Neural crest cell (in vitro differentiated cells): ENCODE measurements at places on chromosomes 13 and 19. TPM values are rescaled to one million over a fixed set of nuclear protein-coding genes. Genes with fewer than 3 reads are reported as not detected.

DNA sequence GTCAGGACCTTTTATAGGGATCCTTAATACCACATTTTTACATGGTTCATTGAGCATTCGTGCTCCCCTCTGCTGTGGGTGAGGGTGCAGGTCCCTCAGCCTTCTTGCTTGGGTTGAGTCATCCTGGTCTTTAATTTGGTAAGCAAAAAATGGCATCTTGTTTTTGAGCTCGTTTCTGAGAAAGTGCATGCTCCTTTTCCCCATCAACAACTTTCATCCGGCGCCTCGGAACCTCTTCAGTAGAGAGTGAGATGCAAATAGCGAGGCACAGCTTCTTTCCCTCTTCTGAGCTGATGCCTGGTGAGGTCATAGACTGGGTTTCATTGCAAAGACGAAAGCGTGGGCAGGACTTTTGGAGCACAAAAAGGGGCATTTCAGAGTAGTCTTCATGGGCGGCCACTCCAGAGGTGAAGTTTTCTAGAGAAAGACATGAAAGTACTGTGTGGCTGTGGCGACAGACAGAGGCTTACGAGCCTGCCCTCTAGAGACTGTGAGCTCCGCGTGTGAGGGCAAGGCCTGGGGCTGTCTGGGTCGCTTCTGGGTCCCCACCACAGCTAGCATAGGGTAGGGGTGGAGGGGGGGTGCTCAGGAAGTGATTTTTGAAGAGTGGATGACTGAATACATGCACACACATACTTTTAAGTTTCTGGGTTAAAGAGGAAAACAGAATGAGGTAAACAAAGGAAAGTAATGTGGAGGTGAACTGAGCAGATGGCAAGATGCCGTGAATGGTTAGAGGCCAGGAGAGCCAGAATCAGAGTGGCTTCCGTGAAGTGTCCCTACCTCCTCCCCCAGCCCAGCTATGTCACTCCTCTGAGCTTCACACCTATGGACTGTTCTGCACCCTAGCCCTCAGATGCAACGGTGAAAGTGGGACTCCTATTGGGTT, 44.3 kb downstream of the BBC3 start:
- H3K27me3 ChIP-seq = no peaks in the 10 kb centered on the region
- peaks cover 9% of the 10 kb centered on the region for H3K36me3 ChIP-seq
- peaks cover 50% of the 10 kb centered on the region for H3K4me1 ChIP-seq
- no peak for DNase-seq
- H3K4me3 ChIP-seq = no peak overlapping the region

DNA sequence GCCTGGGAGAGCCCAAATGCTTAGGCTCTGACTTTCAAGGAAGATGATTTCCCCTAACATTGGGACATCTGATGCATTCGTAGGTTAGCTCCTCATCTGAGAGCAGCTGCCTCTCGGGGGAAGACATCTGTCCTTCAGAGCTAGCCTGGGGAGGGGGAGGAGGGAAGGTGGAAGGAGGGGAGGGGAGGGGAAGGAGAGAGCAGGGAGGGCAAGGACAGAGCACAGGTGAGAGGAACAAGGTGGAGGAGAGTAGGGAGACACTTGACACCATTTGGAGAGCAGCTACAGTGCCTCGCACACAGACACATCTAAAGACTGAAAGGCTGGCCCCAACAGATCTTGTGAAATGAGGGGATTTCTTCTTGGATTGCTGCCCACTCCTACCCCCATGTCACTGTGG, 103.8 kb downstream of the ZDHHC20 start:
- no peaks in the 10 kb centered on the region for H3K27me3 ChIP-seq
- peaks cover 5% of the 10 kb centered on the region for H3K36me3 ChIP-seq
- DNase-seq = no peak
- no peak overlapping the region for H3K27ac ChIP-seq
- H3K4me1 ChIP-seq = no peaks in the 10 kb centered on the region

DNA sequence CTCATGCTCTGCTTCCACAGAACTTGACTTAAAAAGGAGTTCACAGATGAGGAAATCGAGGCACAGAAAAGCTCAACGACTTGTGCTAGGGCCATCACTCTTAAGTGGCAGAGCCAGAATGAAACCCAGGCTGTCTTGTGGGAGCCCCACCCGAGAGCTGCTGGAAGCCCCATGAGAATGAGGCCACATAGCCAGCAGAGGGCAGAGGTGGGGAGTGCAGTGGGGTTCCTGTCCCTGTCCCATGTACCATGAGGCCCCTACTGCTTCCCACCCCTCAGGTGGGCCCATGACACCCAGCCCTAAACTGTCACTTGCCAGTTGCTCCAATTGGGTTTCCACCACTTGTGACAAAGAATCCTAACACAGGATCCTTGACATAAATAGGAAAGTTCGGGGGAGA, 175.9 kb downstream of the IRS2 start:
- H3K4me1 ChIP-seq = no peaks in the 10 kb centered on the region
- H3K36me3 ChIP-seq = no peaks in the 10 kb centered on the region
- DNase-seq = no peak
- H3K27me3 ChIP-seq = no peaks in the 10 kb centered on the region
- H3K27ac ChIP-seq = no peak overlapping the region

DNA sequence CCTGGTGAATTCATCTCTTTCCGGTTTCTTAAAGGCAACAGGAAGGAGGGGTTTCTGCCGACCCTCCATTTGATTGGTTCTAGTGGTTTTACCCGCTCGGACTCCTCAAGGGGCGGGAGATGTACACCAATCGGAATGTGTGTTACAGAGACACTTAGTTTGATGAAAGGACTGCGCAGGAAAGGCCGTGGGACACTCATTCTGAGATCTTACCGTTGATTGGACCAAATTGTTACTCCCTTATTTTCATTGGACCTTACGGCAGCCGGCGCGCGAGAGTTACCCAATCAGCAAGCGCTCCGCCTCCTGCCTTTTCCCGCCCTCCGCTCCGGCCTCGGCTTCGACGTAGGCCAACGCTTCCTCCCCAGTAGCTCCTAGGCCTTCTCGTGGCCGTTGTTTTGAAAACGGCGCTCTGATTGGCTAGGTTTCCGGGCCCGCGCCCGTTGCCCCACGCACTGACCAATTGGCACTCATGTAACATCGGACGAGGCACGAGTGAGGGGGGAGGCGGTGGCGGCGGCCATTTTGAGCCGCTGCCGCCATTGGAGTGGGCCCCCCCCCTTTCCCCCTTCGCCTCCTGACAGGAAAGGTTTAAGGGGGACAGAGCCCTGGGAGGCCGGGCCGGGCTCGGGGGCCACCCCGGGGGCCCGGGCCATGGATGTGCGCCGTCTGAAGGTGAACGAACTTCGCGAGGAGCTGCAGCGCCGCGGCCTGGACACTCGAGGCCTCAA, at the start of gene HNRNPUL1:
Gene HNRNPUL1, plus strand, starts transcription at position 523 of the 731 bp plus-strand sequence. Its CDS starts 132 bp downstream, at position 655.
- H3K4me1 ChIP-seq = peaks cover 39% of the 10 kb centered on the region
- H3K27me3 ChIP-seq = peaks cover 3% of the 10 kb centered on the region
- peak within 1 kb of the TSS; percentile 96 for H3K4me3 ChIP-seq
- peak; percentile 100 for DNase-seq
- H3K27ac ChIP-seq = peak within 1 kb of the TSS; percentile 99

DNA sequence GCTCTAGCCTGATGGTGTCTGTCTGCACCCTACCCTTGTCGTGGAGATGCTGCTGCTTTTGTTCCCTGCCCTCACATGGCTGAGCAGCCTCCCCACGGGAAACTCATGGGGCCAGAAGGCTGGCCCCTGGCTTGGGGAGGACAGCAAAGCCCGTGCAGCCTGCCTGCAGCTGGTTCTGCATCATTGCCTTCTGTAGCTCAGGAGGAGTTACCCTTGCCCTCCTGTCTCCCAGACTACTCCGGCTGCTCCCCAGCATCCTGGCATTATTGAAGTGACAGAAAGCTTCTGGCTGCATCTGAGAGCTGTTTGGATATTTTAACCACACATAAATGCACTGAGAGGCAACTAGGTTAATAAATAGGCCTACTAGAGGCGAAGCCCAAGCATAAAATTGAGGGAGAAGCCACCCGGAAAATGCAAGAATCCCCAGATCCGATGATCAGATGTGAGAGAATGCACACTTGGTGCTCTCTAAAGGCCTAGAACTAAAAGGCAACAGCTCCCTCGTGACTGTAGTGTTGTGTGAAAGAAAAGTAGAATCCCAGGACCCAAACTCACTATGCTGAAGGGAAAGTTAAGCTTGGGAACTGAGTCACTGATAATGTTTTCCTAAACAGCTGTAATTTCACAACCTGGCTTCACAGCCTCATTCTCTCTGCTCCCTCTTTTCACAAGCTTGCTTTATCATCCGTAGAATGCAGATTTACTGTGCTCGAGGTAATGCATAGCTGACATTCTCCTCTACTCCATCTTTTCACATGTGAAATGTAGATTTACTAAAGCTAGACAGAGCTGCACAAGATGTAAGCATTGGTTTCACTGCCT, 110.8 kb downstream of the TNFRSF19 start:
- DNase-seq = no peak
- peaks cover 18% of the 10 kb centered on the region for H3K36me3 ChIP-seq
- no peaks in the 10 kb centered on the region for H3K27me3 ChIP-seq
- no peak overlapping the region for H3K4me3 ChIP-seq

DNA sequence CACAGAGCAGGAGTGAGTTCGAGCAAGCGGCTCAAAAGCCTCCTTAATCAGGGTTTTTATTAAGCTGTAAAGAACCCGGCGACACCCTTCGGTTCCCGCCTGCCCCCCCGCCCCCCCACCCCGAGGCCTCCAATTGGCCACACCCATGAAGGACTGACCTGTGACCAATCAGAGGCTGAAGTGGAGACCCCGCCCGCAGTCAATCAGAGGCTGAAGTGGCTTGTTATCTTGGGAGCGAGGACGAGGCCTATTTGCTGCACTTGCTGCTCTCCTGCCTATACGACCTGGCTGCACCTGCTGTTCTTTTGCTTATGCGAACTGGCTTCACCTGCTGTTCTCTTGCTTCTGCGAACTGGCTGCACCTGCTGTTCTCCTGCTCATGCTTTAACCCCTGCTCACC, 844.9 kb downstream of the OLFM4 start:
- DNase-seq = no peak
- no peaks in the 10 kb centered on the region for H3K4me1 ChIP-seq
- no peak overlapping the region for H3K4me3 ChIP-seq
- H3K27me3 ChIP-seq = no peaks in the 10 kb centered on the region
- H3K36me3 ChIP-seq = no peaks in the 10 kb centered on the region
- H3K27ac ChIP-seq = no peak overlapping the region

- no peak for DNase-seq
- no peaks in the 10 kb centered on the region for H3K27me3 ChIP-seq
- no peak overlapping the region for H3K4me3 ChIP-seq
- no peak overlapping the region for H3K27ac ChIP-seq
Observed at GRCh38 chr13:79593641-79594275, 112.8 kb downstream of the NDFIP2 start.

- H3K4me3 ChIP-seq = no peak overlapping the region
- peaks cover 4% of the 10 kb centered on the region for H3K4me1 ChIP-seq
- peaks cover 8% of the 10 kb centered on the region for H3K36me3 ChIP-seq
- DNase-seq = no peak
- H3K27ac ChIP-seq = peak overlapping the region; percentile 20
Observed at GRCh38 chr19:2003874-2004273, 11.6 kb downstream of the BTBD2 start.

- H3K4me1 ChIP-seq = peaks cover 7% of the 10 kb centered on the region
- no peak for DNase-seq
- H3K27me3 ChIP-seq = no peaks in the 10 kb centered on the region
- H3K4me3 ChIP-seq = no peak overlapping the region
- no peak overlapping the region for H3K27ac ChIP-seq
Observed at GRCh38 chr13:67183151-67183550, 47.0 kb downstream of the PCDH9 start.

DNA sequence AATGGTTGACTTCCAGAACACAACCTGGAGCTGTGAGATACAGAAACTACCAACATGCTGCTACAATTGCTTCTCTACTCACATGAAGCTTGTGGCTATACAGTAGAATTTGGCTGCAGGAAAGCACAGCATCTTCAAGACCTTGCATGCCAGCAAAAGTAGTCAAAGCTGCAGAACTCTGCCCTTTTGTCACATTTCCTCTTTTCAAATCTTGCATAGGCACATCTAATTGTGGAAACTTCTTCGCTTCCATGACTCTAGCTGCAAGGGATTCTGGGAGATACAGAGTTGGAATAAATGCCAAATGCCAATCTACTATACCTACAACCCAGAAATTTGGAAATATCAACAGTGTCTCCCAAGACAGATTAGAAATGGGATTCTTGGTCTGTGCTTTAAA, 462.2 kb downstream of the FOXO1 start:
- no peak overlapping the region for H3K27ac ChIP-seq
- no peaks in the 10 kb centered on the region for H3K27me3 ChIP-seq
- no peak for DNase-seq

PRR19 gene
- total RNA-seq = 2.2 and 2.8 TPM in 2 replicates

OSCAR gene
- not detected in 2 replicates for total RNA-seq

ADAMTS10 gene
- total RNA-seq = 30.9 and 31.4 TPM in 2 replicates

CEACAM3 gene
- not detected in 2 replicates for total RNA-seq

VWA8 gene
- 19.5 and 21.0 TPM in 2 replicates for total RNA-seq

IL17D gene
- total RNA-seq = 7.9 and 8.4 TPM in 2 replicates
